ENCODE measurements at places on chromosomes 3 and 15.

DNA sequence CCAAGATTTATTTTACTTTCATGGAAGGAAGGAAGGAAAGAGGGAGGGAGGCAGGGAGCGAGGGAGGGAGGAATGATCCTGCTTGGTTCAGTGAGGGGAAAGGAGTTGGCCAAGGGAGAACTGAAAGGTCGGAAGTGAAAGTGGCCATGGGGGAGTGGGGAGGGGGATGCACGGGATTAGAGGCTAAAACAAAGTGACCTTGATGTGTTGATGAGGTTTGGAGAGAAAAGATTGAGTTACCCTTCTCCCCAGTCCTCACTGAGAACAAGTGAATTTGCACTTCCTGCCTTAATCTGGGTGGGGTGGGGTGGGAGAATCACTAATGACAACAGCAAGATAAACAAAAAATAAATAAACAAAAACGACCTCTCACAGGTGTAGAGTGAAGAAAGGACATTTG lies 212.0 kb upstream of the TLE3 start:
- no peak for DNase-seq

GRCh38 chr15:29089731-29090616 lies 179.6 kb downstream of the NSMCE3 start:
- DNase-seq, result peak; percentile 44

DNA sequence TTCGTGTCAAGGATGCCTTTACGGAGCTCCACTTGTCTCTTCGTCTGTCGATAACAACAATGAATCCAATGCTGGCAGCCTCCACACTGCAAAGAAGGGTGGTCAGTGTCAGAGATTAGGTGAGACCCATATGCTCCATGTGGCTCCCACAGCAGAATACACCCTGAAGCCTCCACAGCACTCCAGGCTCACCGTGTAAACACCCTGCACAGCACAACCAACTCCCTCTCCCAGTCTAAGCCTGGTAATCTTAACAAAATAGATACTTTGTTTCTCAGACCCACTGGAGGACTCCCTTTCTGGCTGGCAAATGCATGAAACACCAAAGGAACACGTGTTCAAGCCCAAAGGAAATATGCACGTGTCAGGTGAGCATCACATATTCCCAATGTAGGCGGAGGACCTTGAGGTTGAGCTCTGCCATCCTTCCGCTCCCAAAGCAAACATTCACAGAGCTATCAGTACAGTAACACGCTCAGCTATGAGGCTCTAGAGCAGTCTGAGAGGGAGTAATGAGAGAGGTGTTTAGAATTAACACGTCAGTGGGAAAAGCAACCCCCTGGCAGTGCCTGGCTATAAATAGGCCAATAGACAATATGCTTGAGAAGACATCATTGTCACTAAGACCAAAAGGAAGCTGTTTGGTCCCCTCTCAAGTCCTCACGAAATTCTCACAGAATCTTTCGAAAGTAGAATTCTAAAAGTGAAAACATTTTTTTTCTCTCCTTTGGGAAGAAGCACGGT lies 86.7 kb downstream of the MCF2L2 start:
- DNase-seq, result no peak

DNA sequence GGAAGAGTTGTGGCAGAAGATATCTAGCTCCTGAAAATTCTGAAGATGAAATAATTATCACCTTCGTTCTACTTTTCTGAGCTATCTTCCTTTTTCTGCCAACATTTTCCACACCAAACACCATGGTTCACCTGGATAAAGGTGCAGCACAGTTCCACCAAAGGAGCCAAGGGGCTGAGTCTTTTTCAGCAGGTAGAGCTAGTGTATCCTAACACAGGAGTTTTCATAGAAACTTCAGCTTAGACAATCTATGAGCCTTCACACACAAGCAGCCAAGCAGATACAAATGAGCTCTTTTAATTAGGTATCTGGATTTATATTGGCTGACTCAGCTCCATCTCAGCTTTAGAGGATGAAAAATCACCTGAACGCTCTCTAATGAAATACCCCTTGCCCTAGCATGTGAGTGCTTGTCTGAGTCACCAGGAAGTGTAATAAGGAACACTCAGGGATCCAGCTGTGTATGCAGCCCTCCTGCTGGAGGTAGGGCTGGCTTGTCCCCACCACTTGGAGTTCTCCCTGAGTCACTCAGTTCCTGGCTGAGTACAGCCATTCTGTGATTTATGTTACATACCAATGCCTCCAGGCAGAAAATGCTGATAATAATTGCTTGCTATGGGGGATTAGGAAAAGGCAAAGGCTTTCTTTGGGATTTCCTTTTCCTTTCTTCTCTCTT lies 385.7 kb downstream of the LSAMP start:
- no peak for DNase-seq

- DNase-seq, result no peak
Observed at GRCh38 chr15:91929509-91929908, 76.0 kb downstream of the SLCO3A1 start.

DNA sequence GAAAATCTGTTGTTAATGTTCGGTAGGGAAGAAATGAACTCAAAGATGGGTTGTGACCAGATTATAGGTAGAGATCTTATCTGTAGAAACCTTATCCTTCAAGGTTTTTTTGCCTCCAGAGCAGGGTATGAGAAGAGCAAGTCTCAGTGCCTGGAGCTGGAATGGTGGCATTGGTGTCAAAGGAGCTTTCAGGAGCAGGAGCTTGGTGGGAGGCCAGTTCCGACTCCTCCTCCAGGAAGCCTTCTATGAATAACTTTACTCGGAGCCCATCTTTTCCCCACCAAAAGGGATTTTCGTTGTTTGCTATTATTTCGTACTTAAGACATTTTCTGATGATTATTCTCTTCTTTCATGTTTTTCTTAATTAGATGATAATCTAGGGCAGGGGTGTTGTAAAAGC lies 91.8 kb downstream of the GHSR start:
- DNase-seq, result no peak

DNA sequence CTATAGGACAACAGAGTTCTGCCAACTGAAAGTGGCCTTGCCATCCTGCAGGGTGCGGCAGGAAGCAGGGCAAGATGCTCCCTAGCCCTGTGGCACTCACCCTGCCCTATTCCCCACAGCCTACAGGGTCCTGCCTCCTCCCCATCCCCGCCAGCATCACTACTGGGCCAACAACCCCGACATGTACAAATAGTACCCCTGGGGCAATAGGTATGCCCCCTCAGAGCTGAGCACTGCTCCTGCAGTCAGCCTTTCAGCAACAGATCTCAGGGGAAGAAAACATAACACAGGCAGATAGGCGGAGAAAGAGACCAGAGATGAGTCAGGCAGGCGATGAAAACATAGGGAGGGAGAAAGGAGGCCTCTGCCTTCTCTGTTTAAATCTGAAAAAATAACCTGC lies 74.7 kb downstream of the XXYLT1 start:
- DNase-seq, result no peak

DNA sequence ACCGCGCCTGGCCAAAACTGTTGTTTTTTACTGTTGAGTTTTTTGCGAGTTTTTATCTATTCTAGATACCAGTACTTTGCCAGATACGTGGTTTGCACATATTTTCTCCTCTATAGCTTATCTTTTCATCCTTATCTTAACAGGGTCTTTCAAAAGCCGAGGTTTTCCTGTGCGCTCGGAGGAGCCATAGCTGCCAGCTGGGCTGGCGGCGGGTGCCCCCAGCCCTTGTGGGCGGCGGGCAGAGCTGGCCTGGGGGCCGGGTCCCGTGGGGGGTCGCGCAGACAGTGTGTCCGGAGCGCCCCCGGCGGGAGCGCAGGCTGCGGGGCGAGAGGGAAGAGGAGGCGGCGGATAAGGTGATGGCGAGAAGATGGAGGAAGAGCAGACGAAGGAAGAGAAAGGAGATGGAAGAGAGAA lies 11.1 kb upstream of the EIF4A2 start:
- no peak for DNase-seq

DNA sequence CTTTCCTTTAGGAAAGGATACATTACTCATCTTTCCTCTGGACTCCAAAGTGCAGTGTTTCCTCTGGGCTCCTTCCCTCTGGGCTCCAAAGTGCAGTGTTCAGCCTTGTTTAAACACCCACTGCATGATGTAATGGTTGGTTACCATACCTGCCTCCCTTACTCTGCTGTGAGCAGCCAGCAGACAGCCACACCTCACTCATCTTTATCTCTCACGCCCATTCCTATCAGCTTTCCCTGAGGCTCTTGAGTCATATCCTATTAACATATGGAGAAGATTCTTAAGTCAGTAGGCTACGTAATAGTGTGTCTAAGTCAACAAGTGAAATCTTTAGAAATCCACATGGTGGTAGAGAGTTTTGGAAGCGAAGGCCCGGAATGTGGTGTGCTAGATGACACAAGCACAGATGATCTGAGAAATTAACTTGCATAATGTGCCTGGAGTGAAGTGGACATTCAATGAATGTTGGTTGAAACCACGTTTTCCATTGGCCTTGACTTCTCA lies 97.2 kb upstream of the CTNNB1 start:
- DNase-seq, result no peak

DNA sequence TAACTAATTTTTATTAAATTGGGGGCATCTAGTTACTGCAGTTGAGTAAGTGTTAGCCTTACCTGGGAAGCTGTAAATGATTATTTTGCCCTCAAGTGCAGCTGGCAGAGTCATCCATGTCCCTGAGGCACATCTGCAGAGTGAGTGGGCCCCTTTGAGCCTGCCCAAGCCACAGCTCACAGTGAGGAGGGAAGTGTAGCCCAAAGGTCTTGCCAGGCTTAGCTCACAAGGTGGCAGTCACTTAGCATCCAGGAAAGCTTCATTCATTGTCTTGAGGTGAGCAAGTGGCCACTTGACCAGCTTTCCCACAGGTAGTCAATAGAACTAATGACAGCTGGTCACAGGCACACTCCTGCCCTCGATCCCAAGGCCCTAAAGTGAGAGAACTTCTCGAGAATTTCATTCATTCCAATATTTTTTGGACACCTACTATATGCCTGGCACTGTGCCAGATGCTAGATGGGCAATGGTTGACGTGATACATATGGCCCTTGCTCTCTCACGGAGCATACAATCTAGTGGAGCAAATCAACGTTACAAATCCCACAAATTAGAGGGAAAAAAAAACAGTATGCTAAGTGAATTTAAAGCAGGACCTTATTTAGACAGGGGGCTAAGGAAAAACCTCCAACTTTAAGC lies 163.3 kb upstream of the IL12A start:
- no peak for DNase-seq

GRCh38 chr3:143192193-143192592 lies 72.6 kb downstream of the CHST2 start:
- DNase-seq, result no peak

DNA sequence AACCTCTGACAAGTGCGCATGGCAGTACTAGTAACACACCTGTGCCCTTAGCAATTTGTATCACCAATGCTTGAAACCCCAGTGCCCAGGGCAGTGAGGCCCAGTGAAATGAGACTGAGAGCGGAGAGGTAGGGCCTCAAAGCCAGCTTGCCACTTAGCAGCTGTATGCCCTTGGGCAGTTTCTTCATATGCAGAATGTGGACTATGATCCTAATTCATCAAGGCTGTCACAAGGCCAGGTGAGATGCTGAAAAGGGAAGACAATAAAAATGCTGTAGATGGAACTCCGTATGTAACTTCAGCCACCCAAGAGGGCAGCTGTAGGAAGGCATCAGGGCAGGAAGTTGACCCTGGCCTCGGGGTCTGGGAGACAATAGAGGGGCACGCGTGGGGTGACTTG lies 74.4 kb downstream of the KY start:
- DNase-seq, result no peak

DNA sequence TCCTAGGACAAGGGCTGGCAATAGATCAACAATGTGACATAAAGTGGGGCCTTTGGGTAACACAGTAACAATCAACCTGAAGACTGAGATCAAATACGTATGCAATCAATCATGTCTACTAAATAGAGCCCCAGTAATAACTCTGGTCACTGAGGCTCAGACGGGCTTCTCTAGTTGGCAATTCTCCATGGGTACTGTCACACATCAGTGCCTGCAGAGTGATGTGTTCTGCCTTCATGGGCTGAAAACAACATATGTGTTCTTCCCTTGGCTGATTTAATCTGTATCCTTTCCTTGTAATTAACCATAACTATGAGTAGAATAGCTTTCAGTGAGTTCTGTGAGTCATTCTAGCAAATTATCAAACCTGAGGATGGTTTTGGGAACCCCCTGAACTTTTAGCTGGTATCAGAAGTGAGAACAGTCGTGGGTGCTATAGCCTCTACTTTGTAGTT lies 113.6 kb downstream of the TMCO5A start:
- no peak for DNase-seq

- DNase-seq, result no peak
Observed at GRCh38 chr3:195711813-195712534, 8.8 kb upstream of the MUC20 start.

- peak; percentile 23 for DNase-seq
Observed at GRCh38 chr15:89556413-89557262, 18.6 kb upstream of the TICRR start.

GRCh38 chr3:49656541-49657112 lies 17.5 kb upstream of the APEH start:
- no peak for DNase-seq

DNA sequence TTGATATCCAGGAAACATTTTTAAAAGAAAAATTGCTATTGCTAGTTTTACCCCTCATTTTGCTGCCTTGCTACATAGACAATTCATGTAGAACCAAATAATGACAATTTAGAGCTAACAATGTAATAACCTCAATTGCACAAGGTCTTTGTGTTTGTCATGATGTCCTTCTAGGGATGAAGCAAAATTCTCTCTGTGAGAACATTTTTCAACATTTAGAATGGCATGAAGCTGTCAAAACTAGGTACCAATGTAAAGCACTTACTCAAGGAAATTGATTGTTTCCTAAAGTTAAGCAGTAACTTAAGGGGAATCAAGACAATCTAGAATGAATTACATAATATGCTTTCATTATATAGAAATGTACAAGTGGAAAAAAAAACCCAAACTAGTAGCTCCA lies 7.9 kb upstream of the FGF7 start:
- no peak for DNase-seq

GRCh38 chr3:44883999-44884431 lies 9.6 kb downstream of the TGM4 start:
- no peak for DNase-seq

GRCh38 chr3:6273878-6274277 lies 587.0 kb upstream of the GRM7 start:
- no peak for DNase-seq

Measured in NK-92 treated with Interleukin-12 subunit alpha and Interleukin-12 subunit beta, amount 100 ng/mL, for 24 hours (cell line).